Right kidney (tissue), 9 donors: ENCODE measurements at places on chromosomes 4 and X.

GRCh38 chr4:63894161-63894560 is 515.1 kb downstream of the TECRL start:
- no peak for DNase-seq

DNA sequence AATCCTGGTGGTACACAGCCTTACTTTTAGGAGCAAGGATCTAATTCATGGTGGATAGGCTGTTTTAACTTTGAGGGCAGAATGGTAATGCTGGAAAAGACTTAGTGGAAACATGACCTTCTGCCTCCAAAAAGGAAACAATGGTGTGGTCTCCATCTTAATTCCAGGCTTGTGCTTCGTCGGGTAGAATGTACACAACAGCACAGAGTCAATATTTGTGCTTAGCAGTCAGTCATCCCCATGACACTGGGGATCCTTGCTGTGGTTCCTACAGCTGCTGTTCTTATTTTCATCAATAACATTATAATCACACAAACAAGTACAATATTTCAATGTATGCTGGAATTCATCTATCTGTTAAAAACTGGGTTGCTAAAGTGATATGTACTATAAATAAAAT is 104.4 kb downstream of the HHIP start:
- DNase-seq: no peak

DNA sequence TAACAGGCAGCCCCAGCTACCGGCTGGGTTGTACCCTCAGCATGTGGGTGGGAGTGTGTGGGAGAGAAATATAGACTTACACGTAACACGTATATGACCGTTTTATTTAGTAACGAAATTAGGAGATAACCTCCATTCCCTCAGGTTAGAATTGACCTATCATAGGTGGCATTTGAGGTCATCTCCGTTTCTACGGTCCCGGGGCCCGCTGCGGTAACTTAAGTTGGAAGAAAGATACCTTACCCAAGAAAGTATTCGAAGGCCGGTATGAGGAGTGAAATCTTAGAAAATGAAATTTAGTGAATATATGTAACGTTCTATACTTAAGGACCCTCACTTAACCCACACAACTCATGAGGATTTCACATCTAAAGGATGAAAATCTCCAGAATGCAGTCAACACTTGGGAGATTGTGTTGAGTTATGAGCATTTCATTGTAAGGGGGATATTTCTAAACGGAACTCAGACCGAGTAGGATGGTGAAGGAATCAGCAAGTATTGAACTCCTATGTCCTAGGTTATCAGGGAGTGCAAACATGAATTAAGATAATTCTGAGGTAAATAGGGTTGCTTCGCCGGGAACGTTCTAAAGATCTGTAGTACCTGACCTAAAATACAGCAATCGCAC is 891 bp downstream of the CISD2 start:
- no peak for DNase-seq

DNA sequence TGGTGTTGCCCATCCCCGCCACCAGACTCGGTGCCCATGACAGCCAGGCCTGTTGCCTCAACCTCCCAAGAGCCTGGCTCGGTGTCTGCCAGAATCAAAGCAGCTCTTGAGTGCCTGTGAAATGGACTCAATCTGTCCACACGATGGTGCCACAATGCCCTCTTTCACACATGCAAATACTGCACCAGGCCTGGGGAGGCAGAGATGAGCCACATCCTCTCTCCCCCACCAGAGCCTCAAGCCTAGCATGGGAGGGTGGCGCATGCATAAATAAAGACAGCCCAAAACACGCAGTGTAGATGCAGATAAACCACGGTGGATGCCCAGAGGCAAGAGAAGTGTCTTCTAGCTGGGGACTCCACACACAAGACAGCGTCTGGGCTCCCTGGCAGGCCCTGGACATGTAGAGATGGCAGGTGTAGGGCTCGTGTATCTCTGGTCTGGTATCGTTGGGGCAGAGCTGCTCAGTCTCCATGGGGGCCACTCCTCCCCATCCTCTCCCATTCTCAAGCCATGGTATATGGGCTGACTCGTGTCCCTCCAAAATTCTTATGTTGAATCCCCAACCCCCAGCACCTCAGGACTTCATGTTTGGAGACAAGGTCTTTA is 65.6 kb downstream of the JAKMIP1 start:
- DNase-seq: no peak

GRCh38 chr4:133439830-133440229 is 290.7 kb downstream of the PCDH10 start:
- DNase-seq: no peak

GRCh38 chr4:184548648-184549341 is 74.4 kb upstream of the IRF2 start:
- DNase-seq: no peak

DNA sequence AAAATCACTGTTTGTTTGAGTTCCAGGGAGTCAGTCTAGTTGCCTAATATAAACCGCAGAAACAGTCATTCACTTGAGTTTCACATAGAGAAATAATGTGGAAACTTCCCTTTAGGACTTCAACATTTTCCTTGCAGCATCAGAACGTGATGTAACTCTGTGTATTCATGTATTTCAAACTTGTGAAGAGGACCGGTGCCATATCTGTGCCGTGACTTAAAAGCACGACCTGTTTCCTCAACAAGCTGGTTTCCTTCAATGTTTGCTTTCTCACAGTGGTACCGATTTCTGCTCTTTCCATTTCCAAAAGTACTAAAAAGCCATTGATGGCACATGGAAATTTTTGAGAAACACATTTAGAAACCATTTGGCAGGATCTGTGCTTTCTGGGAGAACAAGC is 166.6 kb upstream of the RAPGEF2 start:
- DNase-seq: no peak
